ENCODE measurements at places on chromosomes 6 and 20.

GRCh38 chr20:14617123-14617522, 279.7 kb upstream of the FLRT3 start:
- DNase-seq = no peak

GRCh38 chr20:1893721-1894470, 1.3 kb upstream of the SIRPA start:
- DNase-seq = no peak

DNA sequence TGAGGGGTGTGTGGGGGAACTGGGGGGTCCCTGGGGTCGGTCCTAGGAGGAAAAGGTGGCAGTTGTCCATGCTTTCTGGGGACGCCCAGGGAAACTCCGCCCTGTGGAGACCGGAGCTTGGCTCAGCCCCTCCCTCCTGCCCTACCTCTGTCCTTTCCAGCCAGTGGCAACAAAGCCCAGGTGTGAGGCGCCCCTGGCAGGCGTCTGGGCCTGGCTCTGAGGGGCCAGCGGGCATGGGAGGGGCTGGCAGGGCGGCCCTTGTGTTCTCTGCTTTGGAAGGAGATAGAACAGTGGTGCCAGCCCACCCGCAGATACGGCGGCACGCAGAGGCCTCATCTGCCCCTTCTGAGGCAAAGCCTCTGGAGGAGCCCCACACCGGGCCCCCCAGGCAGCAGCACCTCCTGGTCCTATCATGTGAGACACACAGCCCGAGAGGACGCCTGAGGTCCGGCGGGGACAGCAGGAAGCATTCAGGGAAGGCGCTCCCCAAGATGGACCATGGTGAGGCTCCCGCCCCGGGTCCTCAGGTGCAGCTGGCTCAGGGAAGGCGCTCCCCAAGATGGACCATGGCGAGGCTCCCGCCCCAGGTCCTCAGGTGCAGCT, 47.9 kb downstream of the YTHDF1 start:
- DNase-seq = no peak

GRCh38 chr20:11553603-11554002, 364.1 kb upstream of the BTBD3 start:
- peak; percentile 20 for DNase-seq

DNA sequence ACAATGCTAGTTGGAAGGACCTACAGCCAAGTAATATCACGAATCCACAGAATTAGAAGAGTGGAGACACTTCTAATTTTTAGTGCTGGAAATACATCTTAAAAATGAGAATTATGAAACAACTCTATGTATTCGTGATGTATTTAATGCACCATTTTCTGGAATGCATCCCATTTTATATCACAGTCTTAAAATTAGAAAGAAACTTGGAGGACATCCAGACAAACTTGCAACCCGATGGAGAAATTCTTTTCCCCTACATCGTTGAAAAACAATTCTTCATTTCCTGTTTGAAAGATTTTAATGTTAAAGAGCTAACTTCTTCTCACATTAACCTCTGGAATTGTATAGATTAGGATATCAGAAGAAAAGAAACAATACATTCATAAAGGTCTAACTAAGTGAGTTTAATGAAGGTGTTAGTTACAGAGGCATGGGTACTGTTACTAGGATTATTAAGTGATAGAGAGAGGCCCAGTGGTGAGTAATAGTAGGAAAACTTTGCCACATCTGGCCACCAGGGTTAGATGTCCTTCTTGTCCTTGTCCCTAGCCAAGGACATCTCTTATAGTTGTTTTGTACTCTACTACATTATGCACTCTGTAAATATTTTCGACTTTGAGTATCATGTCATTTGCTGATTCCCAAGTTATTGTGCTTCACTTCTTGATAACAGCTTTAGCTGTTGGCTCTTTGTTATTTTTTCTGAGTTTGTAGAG, 502.4 kb upstream of the PTCHD4 start:
- no peak for DNase-seq

DNA sequence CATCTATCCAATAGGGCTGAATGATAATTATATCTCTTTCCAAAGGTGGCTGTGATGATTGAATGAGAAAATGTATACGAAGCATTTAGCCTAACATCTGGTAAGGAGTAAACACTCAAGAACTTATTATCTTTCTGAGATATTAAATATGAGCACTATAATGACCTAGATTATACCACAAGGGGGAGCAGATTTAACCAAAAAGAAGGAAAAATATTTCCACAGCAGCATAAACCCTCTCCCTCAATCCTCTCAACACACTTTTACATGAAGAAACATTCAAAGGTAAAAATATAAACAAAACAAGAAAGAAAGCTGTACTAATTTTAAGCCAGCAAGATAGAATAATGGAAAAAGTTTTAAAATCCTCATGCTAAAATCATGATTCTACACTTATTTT, 68.4 kb downstream of the SHPRH start:
- DNase-seq = no peak

DNA sequence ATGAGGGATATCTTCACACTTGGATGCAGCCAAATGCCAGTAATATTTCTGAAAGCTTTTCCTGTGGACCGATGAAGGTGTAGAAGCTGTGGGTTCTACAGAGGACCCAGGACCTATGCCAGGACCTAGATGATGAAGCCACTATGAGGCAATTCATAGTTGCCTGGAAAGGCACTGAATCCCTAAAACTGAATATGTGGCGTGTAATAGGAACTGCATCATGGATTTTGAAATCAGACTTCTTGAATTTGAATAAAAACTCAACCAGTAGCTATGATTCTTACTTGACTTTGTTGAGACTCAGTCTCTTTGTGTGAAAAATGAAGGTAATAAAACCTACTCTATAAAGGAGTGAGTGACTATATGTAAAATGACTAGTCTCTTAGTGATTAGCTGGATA, 89.9 kb upstream of the SGK1 start:
- DNase-seq = no peak

DNA sequence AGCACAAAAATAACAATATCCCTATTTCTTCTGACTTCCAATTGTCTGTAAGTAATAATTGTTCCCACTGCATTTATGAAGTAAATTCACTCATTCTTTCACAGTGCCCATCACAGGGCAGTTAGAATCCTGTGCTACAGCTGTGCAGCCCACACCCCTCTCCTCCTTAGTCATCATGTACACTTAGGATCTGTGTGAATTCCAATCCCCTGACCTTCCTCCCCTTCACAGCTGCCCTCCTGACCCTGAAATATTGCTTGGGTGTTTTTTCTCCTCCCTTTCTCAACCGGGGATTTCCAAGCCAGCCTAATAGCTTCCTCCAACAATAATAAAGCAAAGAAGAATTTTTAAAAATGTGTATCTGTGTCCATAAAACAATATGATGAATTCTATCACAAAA, 91.5 kb upstream of the BEND6 start:
- no peak for DNase-seq

GRCh38 chr20:19288636-19289035, 76.2 kb downstream of the SLC24A3 start:
- DNase-seq = no peak

GRCh38 chr20:61765871-61766654, 299.6 kb downstream of the TAF4 start:
- no peak for DNase-seq

- DNase-seq = no peak
These were observed 85.8 kb downstream of the DLL1 start for GRCh38 chr6:170205126-170205525.

- no peak for DNase-seq
These were observed 542.2 kb downstream of the GRIK2 start for GRCh38 chr6:101935732-101936131.

GRCh38 chr6:125808060-125808459, 17.3 kb downstream of the NCOA7 start:
- DNase-seq = no peak

DNA sequence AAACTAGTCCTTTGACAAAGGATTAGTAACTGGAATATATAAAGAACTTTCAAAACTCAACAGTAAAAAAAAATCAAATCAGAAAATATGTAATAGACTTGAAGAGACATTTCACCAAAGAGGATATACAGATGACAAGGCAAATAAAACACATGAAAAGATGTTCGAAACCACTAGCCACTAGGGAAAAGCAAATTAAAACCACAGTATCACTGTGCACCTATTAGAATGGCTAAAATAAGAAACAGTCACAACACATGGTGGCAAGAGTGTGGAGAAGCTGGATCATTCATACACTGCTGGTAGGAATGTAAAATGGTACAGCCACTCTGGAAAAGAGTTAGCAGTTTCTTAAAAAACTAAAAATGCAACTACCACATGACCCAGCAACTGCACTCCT, 14.9 kb downstream of the ZBTB2 start:
- no peak for DNase-seq

- no peak for DNase-seq
These were observed 24.3 kb downstream of the RBL1 start for GRCh38 chr20:37071481-37071911.

- DNase-seq = peak; percentile 76
These were observed 689.6 kb downstream of the DHX35 start for GRCh38 chr20:39651645-39652325.

DNA sequence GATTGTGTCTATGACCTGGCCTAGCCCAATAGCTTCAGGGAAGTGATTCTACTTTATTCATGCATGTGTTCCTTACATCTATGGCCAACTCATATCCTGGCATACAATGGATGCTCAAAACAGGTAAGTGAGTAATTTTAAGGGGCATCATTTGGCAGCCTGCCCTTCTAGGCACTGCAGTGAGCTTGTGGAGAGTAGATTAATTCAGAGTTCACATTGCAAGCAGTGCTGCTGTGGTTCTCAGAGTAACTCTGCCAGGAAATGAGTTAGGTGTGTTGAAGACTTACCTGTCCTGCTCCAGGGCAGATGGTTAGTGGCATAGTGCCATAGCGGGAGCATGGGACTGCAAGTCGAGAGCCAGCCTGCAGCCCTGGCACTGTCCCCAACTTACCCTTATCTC, 158.0 kb downstream of the SCP2D1 start:
- no peak for DNase-seq

GRCh38 chr6:156832231-156832647, 55.1 kb downstream of the ARID1B start:
- peak; percentile 48 for DNase-seq

- DNase-seq = no peak
These were observed 567.3 kb upstream of the BTBD3 start for GRCh38 chr20:11350126-11351005.

DNA sequence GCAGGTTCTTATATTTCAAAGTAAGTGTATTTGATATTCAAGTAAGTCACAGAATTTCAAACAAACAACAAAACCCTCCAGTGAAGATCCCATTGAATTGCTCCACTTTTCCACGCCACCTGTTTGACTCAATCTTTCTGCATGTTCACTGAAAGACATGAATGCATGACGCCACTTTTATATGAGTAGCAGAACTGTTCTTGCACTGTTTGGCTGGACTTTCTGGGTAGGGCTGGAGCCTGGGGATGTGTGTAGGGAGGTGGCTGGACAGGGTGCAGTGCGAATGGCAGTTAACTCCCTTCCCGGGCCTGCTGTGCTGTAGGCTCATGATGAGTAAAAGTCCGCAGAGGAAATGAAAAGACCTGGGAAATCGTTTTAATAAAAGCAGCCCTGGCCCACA, 39.7 kb downstream of the IL20RA start:
- no peak for DNase-seq

- DNase-seq = peak; percentile 36
These were observed 81.0 kb downstream of the NDUFAF5 start for GRCh38 chr20:13865791-13866351.

GRCh38 chr6:69162811-69163210, 527.7 kb downstream of the ADGRB3 start:
- peak; percentile 79 for DNase-seq

DNA sequence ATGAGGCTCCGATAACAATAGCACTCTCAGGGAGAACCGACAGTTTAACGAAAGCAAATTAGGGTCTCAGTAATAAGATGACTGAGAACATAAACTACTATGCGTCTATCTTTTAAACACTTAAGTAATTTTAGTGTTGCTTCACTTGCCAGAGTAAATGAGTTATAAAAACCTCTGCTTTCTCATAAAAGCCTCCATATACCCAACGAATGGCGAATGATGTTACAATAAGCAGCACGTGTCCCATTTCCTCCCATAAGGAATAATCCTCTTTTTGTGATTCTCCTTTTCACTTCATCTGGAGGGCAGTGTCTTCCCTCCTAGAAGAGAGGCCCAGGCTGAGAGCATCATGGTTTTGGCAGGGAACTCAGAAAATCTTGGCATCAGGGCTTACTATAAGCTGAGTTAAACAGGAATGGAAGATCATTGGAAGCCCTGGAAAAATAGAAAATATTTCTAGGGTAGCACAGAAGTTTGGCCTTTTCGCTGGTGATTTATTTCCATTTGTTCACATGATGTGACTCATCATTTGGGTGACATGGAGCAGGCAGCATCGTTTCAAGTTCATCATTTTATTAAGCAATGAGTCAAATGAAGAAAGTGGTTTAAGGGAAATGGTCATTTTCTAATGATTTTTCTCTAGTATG, 255.4 kb downstream of the ATXN1 start:
- peak; percentile 69 for DNase-seq

- no peak for DNase-seq
These were observed 110.0 kb downstream of the PLCB1 start for GRCh38 chr20:8242066-8242465.

DNA sequence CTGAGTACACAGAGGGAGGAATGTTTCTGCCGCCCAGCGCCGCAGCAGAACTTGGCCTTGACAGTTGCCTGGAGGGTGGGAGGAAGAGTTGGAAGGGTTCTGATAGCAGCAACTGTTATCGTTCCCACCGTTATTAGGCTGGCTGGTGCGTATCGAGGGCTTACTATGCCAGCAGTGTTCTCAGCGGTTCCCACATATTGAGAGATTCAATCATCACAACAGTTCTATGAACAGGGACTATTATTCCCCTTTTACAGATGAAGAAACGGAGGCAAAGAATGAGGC, 380.1 kb upstream of the SULF2 start:
- DNase-seq = peak; percentile 41

DNA sequence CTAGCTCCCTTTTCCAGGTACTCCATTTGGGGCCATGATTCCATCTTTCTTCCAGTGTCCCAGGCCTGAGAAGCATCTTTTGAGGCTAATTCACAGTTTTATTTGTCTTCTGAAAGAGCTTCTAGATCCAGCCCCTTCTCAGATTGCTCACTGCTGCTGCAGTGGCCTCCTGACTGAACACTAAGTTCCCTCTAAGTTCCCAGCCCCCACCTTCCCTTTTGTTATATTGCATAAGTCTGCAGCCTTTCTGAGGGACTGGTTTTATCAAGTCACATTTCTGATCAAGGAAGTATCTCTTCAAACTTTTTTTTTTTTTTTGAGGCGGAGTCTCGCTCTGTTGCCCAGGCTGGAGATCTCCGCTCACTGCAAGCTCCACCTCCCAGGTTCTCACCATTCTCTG, 10.7 kb downstream of the MAPRE1 start:
- no peak for DNase-seq

- no peak for DNase-seq
These were observed 80.4 kb downstream of the SULF2 start for GRCh38 chr20:47704746-47705496.

- DNase-seq = no peak
These were observed 181.8 kb downstream of the DLL1 start for GRCh38 chr6:170108890-170109587.

GRCh38 chr20:63627751-63628245, 897 bp upstream of the GMEB2 start:
- DNase-seq = no peak

GRCh38 chr6:189676-190075, 102.6 kb upstream of the DUSP22 start:
- DNase-seq = no peak

GRCh38 chr20:59484228-59484627, 120.1 kb upstream of the PHACTR3 start:
- DNase-seq = no peak
